ENCODE measurements at places on chromosomes 7 and 10. TPM values are rescaled to one million over a fixed set of nuclear protein-coding genes. Genes with fewer than 3 reads are reported as not detected.

Gene MKX
- not detected for total RNA-seq

- DNase-seq = no peak
These were observed 41.1 kb upstream of the KDM7A start for GRCh38 chr7:140217750-140218501.

DNA sequence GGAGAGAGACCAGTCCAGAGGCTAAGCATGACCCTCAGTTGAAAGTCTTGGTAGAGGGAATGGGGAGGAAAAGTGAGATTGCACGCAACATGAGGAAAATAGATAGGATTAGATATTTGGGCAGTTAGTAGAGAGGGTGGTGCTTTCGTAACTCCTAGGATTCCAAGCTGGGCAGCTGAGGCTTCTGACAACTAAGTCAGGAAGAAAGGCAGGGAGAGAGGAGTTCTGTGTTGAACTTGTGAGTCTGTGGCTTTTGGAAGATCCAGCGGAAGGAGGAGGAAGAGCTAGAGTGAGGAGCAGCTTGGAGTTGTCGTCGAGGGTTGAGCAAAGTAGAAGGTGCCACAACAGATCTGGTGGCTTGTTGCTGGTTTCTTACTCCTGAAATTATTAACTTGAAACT, 21.8 kb downstream of the CUL1 start:
- no peak for DNase-seq

DNA sequence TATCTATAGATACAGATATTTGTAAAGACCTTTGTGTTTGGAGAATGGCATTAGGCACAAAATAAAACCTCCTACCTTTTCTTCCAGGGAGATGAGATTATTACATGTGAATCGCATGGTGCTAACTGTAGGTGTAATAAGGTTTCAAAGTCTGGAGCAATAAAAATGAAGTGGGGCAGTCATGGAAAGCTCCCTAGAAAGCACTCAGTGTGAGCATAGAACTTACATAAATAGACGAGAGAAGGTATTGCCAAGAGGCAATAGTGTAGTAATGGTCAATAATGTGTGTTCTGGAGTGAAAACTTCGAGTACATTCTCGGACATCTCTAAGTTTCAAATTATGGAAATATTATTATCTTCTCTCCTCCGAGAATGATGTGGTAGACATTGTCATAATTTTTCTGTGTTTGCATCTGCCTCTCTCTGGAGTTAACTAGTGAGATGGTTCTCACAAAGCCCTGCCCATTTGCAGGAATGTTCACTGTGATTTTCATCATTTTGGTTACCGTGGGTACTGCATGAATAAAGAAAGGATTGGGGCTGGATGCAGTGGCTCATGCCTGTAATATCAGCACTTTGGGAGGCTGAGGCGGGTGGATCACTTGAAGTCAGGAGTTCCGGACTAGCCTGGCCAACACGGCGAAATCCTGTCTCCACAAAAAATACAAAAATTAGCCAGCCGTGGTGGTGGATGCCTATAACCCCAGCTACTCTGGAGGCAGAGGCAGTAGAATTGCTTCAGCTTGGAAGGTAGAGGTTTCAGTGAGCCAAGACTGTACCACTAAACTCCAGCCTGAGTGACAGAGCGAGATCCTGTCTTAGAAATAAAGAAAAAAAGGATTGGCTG, 10.6 kb downstream of the VIM start:
- no peak for DNase-seq

DNA sequence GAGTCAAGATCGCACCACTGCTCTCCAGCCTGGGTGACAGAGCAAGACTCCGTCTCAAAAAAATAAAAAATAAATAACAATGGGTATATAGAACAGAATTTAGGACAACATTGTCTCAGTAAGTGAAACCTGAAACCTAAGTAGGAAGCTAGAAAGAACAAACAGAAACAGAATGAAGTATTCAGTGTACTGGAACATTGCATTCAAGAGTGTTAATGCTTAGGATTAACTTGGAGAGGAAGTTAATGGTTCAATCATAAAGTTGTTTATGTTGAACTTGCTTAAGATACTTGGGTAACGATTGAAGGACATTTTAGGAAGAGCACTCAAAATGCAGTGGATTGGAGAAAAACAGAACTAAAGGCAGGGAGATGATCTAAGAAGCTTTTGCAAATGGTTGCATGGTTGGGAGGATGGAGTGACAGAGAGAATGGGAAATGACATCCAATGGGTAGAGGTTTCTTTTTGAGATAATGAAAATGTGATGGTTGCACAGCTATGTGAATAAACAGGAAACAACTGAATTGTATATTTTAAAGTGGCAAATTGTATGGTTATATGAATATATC, 233.7 kb downstream of the ADK start:
- DNase-seq = no peak
